Activated T-helper 9 cell treated with anti-CD3 and anti-CD28 coated beads, Interleukin-2, amount 50 U/mL, for 16 hours (primary cell): ENCODE measurements at places on chromosomes 16 and 17.
A peak's percentile ranks its signal among the peaks of the same experiment; 100 is the strongest.

DNA sequence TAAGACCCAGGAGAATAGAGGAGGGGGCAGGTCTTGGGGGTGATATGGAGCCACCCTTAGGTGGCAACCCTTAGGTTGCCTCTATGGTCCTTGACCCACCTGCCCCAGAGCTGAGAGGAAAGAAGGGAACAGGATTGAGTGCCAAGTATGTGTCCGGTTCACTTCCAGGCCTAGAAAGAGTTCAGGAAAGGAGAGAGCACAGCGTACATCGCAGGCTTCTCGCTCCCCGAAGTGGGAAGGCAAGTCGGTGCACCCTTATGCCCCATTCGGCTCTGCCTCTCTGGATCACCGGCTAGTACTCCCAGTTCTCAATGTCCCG, 631 bp downstream of the SP6 start:
- DNase-seq: no peak

- peak; percentile 65 for DNase-seq
Observed at GRCh38 chr17:78421534-78422266, 43.3 kb downstream of the PGS1 start.

- DNase-seq: no peak
Observed at GRCh38 chr16:72818236-72818845, 229.6 kb downstream of the ZFHX3 start.

- DNase-seq: no peak
Observed at GRCh38 chr17:19386051-19386929, 700 bp downstream of the MFAP4 start.

DNA sequence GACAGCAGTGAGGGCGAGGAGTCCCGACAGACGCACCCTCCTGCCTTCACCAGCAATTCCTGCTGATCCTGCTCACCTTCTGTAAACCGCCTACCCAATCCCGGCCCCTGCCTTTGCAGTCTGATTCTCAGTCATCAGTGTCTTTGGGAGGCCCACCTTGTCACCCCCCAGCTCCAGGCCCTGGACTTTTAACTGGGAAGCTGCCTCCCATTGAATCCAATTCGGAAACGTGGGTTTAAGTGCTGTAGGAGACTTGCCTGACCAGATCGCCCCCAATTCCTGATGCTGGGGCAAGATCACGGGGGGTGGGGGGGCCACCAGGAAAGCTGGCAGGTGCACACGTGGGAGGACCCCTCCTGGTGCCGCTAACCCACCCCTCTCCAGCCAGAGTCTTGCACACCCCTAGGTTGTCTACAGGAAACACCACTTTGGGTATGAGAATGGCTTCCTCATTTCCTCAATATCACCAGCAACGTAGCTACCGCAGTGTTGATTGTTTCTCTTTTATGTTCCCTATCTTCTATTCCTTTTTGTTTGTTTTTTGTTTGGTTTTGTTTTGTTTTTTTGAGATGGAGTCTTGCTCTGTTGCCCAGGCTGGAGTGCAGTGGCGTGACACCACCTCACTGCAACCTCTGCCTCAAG, 46.6 kb upstream of the CMIP start:
- no peak for DNase-seq

- no peak for DNase-seq
Observed at GRCh38 chr17:43140396-43141332, 15.5 kb upstream of the BRCA1 start.

- no peak for DNase-seq
Observed at GRCh38 chr17:72273289-72274056, 152.7 kb downstream of the SOX9 start.

GRCh38 chr17:82799591-82799990, 40.2 kb downstream of the ZNF750 start:
- DNase-seq: no peak

DNA sequence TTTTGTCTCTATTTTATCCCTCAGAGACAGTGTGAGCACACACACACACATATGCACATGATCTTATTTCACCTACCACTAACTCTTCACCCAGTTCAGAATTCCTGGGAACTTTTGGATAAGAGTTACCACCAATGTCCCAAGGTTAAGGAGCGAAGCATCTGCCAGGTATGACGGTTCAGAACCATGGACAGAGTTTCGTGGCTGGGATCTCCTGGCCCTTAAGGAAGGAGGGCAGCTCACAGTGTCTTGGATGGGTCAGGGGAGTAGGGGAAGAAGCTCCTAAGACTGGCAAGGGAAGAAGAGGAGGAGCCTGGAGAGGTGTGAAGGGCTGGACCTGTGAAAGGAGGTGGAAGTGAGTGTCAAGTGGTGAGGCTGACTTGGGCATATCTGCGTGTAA, 23.0 kb upstream of the TMEM132E start:
- no peak for DNase-seq

- DNase-seq: no peak
Observed at GRCh38 chr16:19354371-19354770, 63.3 kb upstream of the TMC5 start.

GRCh38 chr17:46194393-46195216, 1.4 kb upstream of the KANSL1 start:
- DNase-seq: no peak

DNA sequence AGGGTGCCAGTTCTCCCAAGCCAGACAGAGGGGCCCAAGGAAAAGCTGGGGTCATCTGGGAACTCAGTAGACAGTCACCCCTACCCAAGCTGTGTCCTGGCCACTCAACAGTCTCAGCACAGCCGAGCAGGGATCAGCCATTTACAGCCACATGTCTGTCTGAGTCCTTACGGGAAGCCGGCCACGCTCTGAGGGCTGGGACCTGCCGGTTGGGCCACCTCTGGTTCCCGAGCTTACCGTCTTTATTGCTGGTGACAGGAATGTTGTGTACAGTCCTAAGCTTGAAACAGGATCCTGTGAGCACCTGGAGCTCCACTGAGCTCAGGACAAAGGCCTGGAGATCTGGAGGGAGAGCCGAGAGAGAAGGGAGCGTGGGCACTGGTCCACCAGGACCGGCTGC, 59.8 kb downstream of the TIMM22 start:
- DNase-seq: no peak

DNA sequence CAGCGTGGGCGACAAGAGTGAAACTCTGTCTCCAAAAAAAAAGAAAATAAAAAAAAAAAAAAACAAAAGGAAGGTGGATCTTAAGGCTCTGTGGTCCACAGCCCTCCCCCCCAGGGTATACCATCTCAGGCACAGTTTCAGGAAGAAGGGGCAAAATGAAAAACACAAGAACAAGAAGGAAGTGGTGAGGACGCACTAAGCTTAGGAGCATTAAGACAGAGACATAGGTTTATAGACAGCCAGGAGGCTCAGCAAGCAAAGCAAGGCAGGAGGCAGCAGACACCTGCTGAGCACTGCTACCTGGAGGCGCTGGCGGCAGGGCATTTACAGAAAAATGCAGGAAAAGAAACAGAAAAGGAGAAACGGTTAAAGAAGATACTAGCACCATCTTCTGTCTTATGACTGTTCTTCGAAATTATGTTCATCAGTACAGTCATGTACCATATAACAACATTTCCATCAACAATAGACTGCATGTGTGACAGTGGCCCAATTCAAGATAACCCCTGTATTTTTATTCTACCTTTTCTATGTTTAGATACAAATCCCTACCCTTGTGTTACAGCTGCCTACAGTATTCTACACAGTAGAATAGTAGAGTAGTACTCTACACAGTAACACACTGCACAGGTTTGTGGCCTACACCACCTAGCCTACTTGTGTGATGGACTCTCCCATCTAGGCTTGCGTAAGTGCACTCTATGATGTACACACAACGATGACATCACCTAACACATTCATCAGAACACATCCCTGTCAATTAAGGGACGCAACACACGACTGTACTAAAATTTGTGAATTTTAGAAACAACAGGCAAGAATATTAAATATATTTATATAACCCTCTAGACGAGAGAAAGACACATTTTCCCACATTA, 62.5 kb downstream of the XPO6 start:
- no peak for DNase-seq

GRCh38 chr16:27838536-27839175, 224.9 kb downstream of the GSG1L start:
- no peak for DNase-seq

GRCh38 chr16:73339821-73340220, 291.9 kb upstream of the ZFHX3 start:
- DNase-seq: no peak

- no peak for DNase-seq
Observed at GRCh38 chr17:34443619-34444469, 80.8 kb upstream of the CCL1 start.
